ENCODE measurements at places on chromosomes 11 and 22.

GRCh38 chr11:123308077-123308476 lies 113.0 kb upstream of the CLMP start:
- peak; percentile 92 for DNase-seq

GRCh38 chr22:17754233-17754925 lies 19.9 kb downstream of the BID start:
- DNase-seq: no peak

GRCh38 chr11:2316963-2317244 lies 15.1 kb downstream of the TSPAN32 start:
- DNase-seq: no peak

GRCh38 chr11:63839508-63840355 lies 822 bp downstream of the MARK2 start:
- DNase-seq: no peak

DNA sequence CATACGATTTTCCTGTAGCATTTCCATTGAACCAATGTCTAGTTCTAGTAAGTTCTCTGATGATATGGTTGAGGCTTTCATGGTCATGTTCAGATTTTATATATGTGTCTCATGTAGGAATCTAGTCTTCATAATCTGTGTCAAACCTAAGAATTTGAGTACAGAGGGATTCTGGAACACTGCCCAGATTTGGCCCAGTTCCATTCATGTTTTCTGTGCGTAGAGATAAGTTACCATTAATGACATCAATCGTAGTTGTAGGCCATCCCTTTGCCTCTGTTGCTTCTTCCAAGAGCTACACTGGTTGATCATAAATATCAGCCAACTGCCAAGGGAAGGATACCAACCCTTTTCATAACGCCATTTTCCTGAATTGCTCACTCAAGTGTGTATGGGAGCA lies 23.3 kb downstream of the ST3GAL4 start:
- peak; percentile 44 for DNase-seq

DNA sequence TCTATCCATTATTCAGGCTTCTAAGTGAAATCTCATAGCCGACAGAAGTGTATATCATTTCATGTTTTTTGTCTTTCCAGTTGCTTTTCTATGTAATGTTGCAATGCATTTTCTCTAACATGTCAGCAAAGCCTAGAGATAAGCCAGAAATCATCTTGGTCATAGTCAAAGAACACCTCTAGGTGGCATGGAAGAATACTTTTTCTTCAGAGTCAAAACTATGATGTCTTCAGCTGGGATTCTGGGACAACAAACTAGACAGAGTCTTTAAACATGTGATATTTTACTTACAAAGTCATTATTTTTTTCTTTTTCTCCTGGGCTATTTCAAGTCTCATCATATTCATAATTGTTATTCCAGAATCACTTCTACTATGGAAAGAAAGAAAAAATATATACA lies 4.4 kb downstream of the GAS2 start:
- DNase-seq: peak; percentile 8

GRCh38 chr11:4626207-4627099 lies 10.8 kb upstream of the OR51D1 start:
- DNase-seq: peak; percentile 63

GRCh38 chr22:29476116-29476515 lies 3.9 kb upstream of the NEFH start:
- no peak for DNase-seq

- DNase-seq: peak; percentile 3
Measured at GRCh38 chr22:41862530-41863266, 29.8 kb downstream of the SREBF2 start.

- DNase-seq: no peak
Measured at GRCh38 chr11:110505528-110506284, 76.0 kb downstream of the FDX1 start.

All from fibroblast of skin of abdomen (primary cell).